GM10248 (cell line): ENCODE measurements at places on chromosomes 4 and X.

GRCh38 chrX:69388526-69388925, 115.6 kb upstream of the NALF2 start:
- DNase-seq = no peak

- no peak for DNase-seq
Observed at GRCh38 chr4:43822621-43823020, 626.0 kb downstream of the KCTD8 start.

GRCh38 chrX:19075754-19076153, 46.5 kb downstream of the ADGRG2 start:
- DNase-seq = no peak

GRCh38 chr4:2365054-2365912, 53.2 kb downstream of the ZFYVE28 start:
- no peak for DNase-seq
